ENCODE measurements at places on chromosomes 5 and 9.

- DNase-seq: no peak
These were observed 408.9 kb upstream of the MPDZ start for GRCh38 chr9:13688223-13688989.

GRCh38 chr9:38352530-38353328 lies 39.8 kb upstream of the ALDH1B1 start:
- no peak for DNase-seq

- DNase-seq: no peak
These were observed 237.2 kb downstream of the TRPM3 start for GRCh38 chr9:70883963-70884793.

DNA sequence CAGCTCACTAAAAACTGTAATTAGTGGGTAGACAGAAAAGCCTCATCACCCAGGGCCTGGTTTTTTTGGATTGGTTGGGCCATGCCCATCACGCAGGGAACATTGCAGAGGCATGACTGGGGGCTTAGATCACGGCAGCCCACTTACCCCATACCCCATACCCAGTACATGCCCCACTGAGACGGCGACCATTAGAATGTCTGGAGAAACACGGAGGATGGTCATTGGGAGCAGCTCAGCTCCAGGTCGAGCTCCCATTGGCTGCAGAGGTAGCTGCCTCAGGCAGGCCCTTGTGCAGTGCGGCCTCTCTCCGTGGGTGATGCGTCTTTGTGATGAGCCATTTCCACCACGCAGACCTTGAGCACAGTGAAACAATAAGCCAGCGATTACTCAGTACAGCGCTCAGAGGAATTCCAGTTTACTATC lies 204.0 kb downstream of the GADD45G start:
- DNase-seq: no peak

DNA sequence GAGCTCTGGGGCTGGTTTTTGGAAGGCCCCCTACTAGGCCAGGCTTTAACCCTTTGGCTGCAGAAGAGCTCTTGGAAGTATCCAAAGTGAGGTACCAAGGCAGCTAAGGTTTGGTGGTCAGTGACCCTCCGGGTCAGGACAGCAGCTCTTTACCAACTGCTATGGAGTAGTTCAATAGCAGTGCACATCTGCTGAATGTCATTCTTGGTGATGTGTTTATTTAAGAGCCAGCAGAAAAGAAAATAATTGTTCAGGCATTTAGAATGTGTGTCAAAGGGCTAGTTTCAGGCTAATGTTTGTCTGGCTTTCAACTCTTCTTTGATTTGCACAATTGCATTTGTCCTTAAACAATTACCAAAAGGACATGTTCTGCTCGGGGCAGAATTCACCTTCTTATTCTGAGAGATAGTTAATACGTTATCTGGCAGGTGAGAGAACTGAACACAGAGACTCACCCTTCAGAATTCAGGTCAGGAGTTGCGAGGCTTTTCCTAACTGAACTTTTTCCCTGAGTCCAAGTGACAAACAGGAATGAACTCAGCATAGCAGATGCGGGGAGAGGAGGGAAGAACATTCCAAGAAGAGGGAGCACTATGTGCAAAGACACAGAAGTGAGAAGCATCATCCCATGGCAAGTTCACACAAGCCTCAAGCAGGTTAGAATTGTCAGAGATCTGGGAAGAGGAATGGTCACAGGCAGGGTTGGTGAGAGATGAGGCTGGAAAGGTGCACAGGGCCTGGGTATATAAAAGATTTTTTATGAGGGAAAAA lies 556.7 kb upstream of the TLE4 start:
- no peak for DNase-seq

- no peak for DNase-seq
These were observed 29.1 kb upstream of the BRINP1 start for GRCh38 chr9:119398350-119398749.

GRCh38 chr9:72648324-72649126 lies 127.1 kb downstream of the TMC1 start:
- DNase-seq: no peak

DNA sequence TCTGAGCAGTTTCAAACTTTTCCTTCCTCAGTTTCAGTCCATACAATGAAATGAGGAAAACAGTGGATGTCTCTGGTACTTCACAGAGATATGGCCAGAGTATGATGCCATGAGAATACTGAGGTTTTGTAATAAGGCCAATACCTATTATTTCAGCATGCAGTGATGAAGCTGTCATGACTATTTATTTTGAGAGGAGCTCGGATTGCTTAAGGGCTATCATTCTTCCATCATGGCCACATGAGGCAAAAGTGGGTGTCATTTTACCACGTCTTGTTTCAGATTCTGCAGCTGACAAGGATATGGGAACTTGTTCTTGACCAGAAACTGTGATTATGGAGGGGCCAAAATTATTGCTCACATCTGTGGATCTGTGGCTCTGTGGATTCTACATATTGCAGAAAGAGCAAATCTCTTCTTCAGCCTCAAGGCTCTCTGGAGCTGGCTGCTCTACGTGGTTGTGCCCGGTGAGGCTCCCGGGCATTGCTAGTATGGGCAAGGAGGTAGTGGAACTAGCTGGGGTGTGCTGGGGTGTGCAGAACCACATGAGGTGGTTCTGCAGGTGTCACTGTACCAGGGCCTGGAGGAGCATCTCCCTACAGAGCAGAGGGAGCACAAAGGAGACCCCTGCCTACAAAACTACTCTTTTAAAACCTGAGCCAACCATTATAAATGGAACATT lies 180.3 kb downstream of the SEMA6A start:
- DNase-seq: no peak

GRCh38 chr5:147481376-147481775 lies 28.5 kb downstream of the DPYSL3 start:
- DNase-seq: no peak

DNA sequence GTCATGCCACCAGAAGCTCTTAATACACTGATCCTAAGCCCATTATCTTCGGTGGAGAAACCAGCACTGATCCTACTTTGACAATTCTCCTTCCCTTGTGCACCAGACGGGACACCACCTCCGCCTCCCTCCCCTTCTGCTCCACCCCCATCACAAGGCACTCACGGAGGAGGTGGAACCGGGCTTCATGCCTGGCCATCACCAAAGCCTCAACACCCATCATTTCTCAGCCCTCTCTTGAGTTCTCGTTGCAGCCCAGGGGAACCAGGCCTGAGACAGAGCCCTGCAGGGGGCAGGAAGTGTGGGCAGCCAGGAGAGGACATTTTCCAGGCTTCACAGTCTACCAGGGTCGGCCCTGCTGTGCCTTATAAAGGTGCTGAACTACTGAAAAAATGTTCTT lies 160.5 kb downstream of the GOLPH3 start:
- no peak for DNase-seq

DNA sequence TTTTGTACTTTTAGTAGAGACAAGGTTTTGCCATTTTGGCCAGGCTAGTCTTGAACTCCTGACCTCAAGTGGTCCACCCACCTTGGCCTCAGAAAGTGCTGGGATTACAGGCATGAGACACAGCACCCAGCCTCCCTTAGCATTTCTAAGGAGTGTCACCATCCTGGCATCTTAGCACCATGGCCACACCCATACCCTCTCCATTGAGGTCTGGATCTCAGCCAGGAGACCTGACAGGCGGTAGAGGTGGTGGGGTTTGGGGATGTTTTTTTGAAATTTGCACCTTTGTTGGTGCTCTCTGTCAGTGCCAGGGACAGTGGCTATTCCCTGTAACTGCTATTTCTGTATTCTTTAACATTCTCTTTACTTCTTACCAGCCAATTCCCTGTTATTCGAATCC lies 72.5 kb downstream of the TRIM36 start:
- no peak for DNase-seq

DNA sequence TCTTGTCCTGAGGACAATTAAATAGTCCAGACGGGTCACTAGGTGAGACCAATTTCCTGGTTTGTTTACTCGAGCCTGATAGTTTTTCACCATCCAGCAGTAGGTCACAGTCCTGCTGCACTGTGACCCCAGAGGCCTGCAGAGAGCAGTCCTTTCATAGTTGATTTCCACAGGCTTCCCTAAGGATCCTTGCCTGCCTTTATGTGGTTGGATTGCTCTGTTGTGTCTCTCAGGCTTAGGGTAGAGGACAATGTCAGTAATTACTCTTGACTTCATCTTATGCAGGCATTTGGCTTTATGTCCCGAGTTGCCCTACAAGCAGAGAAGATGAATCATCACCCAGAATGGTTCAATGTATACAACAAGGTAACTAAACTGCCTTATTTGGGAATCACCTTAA lies 9.0 kb upstream of the CATSPER3 start:
- no peak for DNase-seq

DNA sequence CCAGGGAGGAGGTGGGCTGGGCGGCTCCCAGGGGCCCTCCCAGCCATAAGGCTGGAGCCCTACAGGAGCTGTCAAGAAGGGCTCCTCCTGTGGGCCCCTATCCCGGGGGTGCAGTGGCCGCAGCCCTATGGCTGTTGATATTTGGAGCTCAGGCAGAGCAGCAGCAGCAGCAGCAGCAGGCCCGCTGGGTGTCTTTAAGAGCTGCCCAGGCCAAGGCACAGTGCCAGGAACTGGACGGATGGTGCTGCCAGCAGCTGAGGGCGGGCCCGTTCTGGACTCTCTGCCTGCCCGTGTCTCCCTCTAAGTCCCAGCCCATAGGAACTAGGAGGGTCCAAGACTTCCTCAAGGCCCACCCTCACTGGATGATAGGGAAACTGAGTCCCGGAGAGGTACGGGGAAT lies 3.6 kb downstream of the AK1 start:
- no peak for DNase-seq

GRCh38 chr5:101515721-101516120 lies 612.6 kb upstream of the ST8SIA4 start:
- no peak for DNase-seq

GRCh38 chr5:82104872-82105271 lies 133.0 kb downstream of the ATG10 start:
- no peak for DNase-seq

DNA sequence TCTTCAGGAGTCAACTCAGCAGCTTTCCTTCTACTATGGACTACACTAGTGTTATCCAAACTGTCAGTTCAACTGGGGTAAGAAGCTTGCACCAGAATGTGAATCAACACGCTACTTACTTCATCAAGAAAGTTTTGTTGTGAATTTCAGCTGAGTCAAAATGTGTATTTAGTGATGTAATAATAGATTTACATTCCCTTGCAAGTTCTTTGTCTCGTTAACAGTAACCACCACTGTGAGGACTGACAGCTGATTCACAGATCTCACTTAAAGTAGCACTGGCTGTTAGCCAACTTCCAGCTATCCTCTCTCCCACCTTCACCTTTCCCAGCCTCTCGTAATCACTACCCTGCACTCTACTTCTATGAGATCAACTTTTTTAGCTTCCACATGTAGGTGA lies 445.3 kb downstream of the NTRK2 start:
- DNase-seq: no peak

GRCh38 chr5:173479711-173480110 lies 136.7 kb downstream of the BOD1 start:
- DNase-seq: no peak

DNA sequence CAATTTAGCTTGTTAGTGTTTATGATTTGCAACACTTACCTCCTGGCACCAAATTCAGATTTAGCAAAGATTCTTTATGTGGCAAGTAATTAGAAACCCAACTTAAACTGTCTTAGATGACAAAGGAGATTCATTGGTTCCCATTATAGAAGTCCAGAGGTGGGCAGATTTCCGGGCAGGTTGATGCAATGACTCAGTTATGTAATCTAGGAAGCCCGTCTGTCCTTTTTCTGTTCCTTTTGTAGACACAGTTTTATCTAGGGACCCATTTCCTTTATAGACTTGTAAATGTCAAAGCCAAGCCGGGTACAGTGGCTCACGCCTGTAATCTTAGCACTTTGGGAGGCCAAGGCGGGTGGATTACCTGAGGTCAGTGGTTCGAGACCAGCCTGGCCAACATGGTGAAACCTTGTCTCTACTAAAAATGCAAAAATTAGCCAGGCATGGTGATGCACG lies 20.3 kb upstream of the ANKRD33B start:
- no peak for DNase-seq

- no peak for DNase-seq
These were observed 7.4 kb downstream of the KLF9 start for GRCh38 chr9:70407081-70407503.

- DNase-seq: no peak
These were observed 19.8 kb downstream of the IL12B start for GRCh38 chr5:159310511-159310910.

GRCh38 chr5:157603333-157604190 lies 28.0 kb upstream of the ADAM19 start:
- DNase-seq: no peak

GRCh38 chr9:97389249-97389648 lies 22.6 kb upstream of the TDRD7 start:
- no peak for DNase-seq

GRCh38 chr9:129548571-129549135 lies 72.2 kb downstream of the C9orf50 start:
- no peak for DNase-seq

DNA sequence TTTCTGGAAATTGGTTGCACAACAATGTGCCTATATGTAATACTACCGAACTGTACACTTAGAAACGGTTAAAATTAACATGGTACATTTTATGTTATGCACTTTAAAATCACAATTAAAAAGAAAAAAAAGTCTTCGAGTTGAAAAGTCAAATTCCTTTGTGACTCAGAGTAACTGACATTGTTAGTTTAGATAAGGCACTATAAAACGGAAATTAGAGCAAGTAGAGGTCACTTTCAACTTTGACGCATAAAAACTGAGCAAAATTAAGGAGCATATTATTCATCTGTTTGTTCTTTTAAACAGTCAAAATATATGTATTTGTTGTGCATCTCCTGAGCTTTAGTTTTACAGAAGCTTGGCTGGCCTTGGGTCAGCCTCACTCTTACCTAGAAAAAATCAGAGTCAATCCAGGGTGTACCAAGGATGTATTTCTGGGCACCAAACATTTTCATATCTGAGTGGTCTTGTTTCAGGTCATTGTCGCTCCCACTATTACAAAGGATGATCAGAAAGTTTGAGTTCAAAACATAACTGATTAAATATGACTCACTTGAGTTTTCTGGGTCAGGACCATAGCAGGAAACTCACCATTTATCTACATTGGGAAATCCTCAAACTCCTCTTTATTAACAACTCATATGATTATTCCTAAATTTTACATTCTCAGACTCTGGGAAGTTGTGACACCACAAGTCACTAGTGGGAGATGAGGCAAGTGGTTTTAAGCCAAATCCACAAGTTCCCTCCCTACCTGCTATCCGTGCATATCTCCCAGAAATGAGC lies 160.6 kb downstream of the CCDC192 start:
- DNase-seq: no peak
